ENCODE measurements at places on chromosomes 6 and 20. TPM values are rescaled to one million over a fixed set of nuclear protein-coding genes. Genes with fewer than 3 reads are reported as not detected.

LINC00237 gene
- total RNA-seq = not detected

SLC17A4 gene
- total RNA-seq = not detected

EBF4 gene
- total RNA-seq = 0.15 TPM

SLC22A7 gene
- not detected for total RNA-seq

LGSN gene
- total RNA-seq = not detected

PHF3 gene
- total RNA-seq = 13.7 TPM

SDCBP2 gene
- total RNA-seq = 11.3 TPM

PAK5 gene
- total RNA-seq = not detected

SNAI1 gene
- 0.04 TPM for total RNA-seq

ARFGEF3 gene
- under 0.01 TPM for total RNA-seq

FRK gene
- 2.3 TPM for total RNA-seq

HLA-DOB gene
- total RNA-seq = 1.7 TPM

LCA5 gene
- 1.9 TPM for total RNA-seq

TAAR9 gene
- not detected for total RNA-seq

TREM2 gene
- total RNA-seq = 5.7 TPM

C20orf144 gene
- 0.16 TPM for total RNA-seq

C6orf52 gene
- 3.1 TPM for total RNA-seq

POPDC3 gene
- 20.1 TPM for total RNA-seq

TBXT gene
- not detected for total RNA-seq

RAE1 gene
- total RNA-seq = 46.7 TPM
